ENCODE measurements at places on chromosomes 12 and 14.

- DNase-seq, result no peak
Measured at GRCh38 chr14:49897414-49897813, 4.5 kb downstream of the ARF6 start.

DNA sequence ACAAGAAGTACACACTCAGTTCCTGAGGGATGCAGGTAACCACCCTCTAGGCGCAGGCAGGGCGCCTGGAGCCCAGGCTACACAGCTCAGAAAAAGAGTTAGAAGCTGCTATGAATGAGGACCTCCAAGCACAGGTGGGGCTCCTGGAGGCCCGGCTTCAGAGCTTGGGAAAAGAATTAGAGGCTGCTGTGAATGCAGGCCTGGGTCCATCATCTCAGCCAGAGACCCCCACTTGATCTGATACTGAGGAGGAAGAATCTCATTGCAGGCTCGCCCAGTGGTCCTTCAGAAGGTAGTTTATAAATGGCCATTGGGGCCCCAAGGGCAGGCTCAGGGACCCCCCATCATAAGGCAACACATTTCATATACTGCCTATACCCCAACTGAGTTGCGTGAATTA, 556.4 kb downstream of the SLC6A15 start:
- no peak for DNase-seq

DNA sequence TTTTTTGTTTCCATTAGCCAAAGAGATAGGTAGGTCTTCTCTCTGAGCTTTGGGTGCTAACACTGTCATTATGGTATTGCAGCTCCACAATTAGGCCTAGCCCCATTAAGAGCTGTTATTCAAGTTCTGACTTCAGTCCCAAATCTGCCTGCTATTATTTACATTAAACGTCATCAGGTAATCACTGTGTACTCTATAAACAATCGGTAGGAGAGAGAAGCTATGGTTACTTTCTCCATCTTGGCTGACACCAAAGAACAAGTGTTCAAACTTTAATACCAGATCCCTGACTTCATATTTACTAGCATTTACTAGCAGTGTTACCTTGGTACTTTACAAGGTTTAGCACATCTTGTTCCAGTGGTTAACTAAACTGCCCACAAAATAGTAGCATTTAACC, 305.1 kb upstream of the GARIN2 start:
- DNase-seq, result no peak

DNA sequence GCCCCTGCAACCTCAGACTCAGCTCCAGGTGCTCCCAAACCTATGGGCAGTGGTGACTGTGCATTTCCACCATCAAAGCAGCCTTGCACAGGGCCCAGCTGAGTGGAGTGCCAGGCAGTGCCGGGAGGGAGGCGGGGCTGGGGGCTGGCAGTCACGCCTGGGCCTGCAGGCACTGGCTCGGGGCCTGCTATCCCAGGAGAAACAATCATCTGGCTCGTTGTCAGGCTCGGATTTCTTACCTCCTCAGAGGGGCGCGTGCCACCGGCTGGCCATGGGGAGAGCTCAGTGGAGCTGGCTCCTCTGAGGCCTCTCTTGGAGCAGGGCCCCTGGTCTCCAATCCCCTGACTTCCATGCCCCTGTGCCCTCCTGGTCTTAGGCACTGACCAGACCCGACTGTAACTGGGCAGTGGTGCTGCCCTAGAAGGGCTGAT, 20.2 kb upstream of the PPP1R13B start:
- no peak for DNase-seq

- DNase-seq, result peak; percentile 76
Measured at GRCh38 chr14:103619057-103619456, 10.0 kb upstream of the KLC1 start.

GRCh38 chr12:11650286-11651281, 1.1 kb downstream of the ETV6 start:
- peak; percentile 53 for DNase-seq

- DNase-seq, result peak; percentile 72
Measured at GRCh38 chr12:105562199-105562971, 231.9 kb downstream of the C12orf75 start.

GRCh38 chr12:115303723-115304309, 619.8 kb upstream of the TBX3 start:
- peak; percentile 7 for DNase-seq

GRCh38 chr12:121799842-121800693, 3.7 kb upstream of the SETD1B start:
- DNase-seq, result peak; percentile 95

DNA sequence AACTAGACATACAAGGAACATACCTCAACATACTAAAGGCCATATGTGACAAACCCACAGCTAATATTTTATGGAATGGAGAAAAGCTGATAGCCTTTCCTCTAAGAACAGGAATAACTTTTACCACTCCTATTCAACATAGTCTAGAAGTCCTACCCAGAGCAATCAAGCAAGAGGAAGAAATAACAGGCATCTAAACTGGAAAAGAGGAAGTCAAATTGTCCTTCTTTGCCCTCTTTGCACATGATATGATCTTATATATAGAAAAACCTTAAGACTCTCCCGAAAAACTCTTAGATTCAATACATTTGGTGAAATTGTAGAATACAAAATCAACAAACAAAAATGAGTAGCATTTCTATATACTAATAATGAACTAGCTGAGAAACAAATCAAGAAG, 110.0 kb downstream of the ATP23 start:
- no peak for DNase-seq

- DNase-seq, result no peak
Measured at GRCh38 chr12:101619858-101620761, 25.3 kb downstream of the MYBPC1 start.

- no peak for DNase-seq
Measured at GRCh38 chr14:68518761-68519670, 273.9 kb downstream of the ZFP36L1 start.

DNA sequence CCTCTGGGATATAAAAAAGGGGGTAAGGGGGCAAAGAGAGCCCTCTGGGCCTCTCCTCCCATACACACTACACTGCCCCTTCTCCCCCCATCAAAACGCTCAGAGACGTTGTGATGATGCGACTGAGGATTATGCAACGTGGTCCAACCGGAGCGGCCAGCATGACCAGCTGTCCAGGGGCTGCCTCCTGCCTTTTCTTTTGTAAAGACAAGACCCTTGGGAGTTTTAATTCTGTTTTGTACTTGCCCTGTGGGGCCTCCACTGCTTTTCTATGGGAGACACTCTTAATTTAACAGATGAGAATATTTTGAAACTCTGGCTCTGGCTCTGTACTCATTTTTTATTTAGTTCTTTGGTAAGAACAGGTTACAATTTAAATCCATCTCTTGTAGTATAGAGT, 7.2 kb downstream of the MBD6 start:
- DNase-seq, result no peak

DNA sequence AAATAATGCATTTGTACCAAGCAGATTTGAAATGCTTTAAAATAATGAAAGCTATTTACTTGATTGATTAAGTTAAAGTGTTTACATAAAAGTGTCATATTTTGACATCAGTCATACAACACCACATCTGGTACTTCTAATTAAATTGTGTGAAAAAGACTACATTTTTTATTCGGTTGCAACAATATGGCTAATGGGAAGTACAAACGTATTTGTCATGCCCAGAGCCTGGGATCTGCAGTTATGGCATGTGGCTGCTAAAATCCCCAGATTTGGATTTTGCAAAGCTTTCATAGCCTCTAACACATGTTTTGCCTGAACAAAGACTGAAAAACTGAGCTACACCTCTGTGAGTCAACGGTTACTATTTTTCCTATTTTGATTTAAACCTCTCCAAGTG, 66.6 kb downstream of the LLPH start:
- DNase-seq, result peak; percentile 50

- DNase-seq, result peak; percentile 47
Measured at GRCh38 chr12:79954037-79954610, 19.2 kb upstream of the PPP1R12A start.

DNA sequence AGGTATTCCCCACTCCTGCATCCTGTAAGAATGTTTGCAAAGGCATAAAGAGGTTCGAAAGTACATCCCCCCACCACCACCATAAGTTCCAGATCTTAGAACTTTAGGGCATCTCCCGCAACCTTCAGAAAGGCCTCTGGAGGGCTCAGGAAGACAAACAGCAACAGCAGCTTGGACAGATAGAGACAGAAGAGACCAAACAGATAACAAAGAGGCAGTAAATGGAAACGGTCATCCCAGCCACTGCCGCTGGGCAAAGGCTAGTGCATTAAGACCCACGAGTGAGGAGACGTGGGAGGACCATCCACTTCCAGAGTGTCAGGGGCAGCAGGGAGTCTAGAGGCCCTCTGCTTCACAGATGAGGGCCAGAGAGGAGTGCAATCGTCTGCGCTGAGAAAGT, 124.3 kb downstream of the CRACR2A start:
- DNase-seq, result no peak

DNA sequence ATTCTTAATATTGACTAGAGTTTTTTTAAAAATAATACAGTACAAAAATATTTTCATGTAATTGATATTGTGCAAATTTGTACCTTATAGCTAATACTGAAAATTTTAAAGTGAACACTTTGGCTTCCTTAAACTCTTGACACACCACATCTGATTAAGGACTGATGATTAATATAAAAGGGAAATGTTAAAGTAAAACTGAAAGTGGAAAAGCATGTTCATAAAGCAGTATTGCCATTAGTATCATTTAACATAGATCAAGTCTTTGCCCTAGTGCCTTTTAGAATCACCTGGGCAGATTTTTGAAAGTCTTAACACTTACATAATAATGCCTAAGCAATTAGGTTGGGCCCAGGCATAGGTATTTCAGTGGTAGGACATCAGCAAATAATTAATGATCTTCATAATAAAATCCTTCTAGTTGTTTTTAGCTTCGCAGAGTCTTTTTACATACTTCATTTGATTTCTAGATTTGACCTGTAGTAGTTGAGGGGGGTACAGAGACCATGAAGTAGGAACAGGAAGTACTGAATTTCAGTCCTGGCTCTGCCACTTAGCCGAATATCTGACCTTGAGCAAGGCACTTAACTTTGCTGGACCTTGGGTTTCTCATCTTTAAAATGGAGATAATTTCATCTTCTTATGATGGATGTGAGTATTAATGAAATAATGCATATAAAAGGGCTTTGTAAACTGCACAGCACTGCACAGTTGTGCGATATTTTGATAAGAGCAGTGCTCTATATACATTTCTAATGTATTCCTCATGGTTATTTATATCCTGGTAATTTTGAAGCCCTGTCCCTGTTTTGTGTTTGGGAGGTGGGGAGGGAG, 43.7 kb downstream of the MARK3 start:
- DNase-seq, result no peak

DNA sequence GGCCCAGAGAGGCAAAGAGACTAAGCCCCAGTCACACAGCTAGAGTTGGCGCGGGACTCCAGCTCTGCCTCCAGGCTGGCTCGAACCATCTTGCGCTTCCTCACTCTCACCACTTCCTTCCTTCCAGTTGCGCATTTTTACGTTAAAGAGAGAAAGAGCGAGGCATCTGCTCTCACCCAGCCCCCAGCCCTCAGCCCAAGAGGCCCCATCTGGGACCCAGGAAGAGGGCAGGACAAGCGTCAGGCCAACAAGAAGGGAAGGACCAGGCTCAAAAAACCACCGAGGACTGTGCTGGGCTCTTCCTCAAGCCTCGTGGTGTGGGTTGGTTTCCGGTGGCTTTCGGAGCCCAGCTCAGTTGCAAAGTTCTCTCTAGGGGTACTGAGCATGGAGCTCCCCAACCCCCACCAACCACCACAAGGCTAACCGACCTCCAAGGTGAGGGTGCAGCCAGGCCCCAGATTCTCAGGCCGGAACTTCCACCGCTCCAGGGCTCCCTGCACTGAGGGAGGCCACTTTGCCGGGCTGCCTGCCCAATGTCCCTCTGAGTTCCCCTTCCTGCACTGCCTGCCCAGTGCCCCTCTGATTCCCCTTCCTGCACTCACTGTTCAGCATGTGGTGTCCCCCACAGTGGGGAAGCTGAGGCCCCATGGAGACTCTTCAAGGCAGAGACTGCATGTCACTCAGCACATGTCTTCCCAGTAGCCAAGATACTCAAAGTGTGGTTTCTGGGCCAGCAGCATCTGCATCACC, 35.9 kb downstream of the TESC start:
- no peak for DNase-seq

DNA sequence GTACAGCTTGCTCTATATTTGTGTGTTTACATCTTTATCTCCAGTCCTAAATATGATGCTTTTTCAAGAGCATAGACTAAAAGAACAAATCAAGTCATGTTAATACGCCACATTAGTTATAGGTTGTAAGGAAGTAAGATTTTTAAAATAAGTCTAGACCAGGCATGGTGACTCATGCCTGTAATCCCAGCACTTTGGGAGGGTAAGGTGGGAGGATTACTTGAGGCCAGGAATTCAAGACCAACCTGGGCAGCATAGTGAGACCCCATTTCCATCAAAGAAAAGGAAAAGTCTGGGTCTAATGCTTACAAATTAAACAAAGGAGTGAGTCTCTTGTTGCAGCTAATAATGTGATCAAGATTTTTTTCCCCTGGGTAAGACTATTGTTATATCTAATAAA, 118.9 kb downstream of the GPR135 start:
- DNase-seq, result no peak

DNA sequence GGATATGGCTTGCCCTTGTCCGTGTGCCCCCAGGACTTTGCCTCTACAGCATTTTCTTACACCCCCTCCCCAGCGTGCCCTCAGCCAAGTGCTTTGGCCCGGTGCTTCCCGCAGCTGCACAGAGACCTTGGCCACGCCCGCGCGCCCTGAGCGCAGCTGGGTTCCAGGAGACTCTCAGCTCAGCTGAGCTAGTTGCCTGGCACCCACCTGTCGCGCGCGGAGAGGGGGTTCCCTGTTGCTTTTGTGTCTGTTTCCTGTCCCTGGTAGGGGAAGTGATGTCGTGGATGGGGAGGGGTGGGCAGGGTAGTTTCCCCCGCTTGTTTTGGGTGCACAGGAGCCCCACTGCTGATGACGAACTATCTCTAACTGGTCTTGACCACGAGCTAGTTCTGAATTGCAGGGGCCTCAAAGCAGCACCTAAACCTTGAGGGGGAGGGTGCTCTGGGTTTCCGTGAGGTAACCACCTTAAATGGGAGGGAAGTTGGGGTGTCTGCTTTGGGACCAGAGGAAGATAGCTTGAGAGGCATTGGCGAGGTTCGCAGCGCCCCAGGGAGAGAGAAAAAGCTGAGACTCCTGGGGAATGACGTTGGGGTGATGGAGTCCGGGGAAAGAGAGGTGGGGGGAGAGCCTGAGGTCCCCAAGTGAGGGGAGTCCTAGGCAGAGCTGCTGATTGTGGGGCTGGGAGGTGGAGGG, 1.5 kb downstream of the DIO3 start:
- no peak for DNase-seq

DNA sequence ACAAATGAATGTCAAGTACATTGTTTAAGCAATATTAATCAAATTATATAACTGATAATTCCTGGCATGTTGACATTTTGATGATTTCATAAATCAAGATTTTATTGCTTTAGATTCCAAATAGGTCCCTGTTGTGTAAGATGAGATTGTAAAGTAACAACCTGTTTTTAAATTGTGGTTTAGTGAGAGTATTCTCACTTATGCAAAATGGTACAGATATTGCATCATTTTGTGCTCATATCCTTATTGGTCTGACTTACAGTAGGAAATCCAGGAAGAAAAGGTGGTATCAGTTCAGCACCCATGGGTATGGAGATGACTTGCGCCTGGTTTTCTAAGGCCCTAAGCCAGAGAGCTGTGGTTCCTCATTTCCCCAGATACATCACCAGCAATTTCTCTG, 165.5 kb downstream of the KIF21A start:
- no peak for DNase-seq

- DNase-seq, result no peak
Measured at GRCh38 chr12:69172491-69172890, 66.9 kb upstream of the CPSF6 start.

- DNase-seq, result peak; percentile 74
Measured at GRCh38 chr12:94427501-94428381, 31.9 kb downstream of the CEP83 start.

- DNase-seq, result no peak
Measured at GRCh38 chr12:6276956-6277620, 33.4 kb upstream of the PLEKHG6 start.

GRCh38 chr12:30965613-30965985, 39.1 kb downstream of the TSPAN11 start:
- DNase-seq, result no peak
